Aorta (tissue), 5 donors: ENCODE measurements at places on chromosomes 7 and 10.

GRCh38 chr10:97733256-97733655 lies 3.7 kb upstream of the ZFYVE27 start:
- H3K36me3 ChIP-seq: no peaks in the 10 kb centered on the region
- no peaks in the 10 kb centered on the region for H3K4me1 ChIP-seq
- no peak overlapping the region for H3K27ac ChIP-seq
- H3K27me3 ChIP-seq: no peaks in the 10 kb centered on the region

- H3K4me3 ChIP-seq: no peak overlapping the region
- no peaks in the 10 kb centered on the region for H3K27me3 ChIP-seq
- H3K36me3 ChIP-seq: no peaks in the 10 kb centered on the region
- H3K27ac ChIP-seq: no peak overlapping the region
- H3K4me1 ChIP-seq: no peaks in the 10 kb centered on the region
These were observed 3.4 kb downstream of the GNAT3 start for GRCh38 chr7:80508440-80508839.

- peak; percentile 71 for DNase-seq
- H3K27me3 ChIP-seq: no peaks in the 10 kb centered on the region
- peak overlapping the region; percentile 77 for H3K27ac ChIP-seq
These were observed 46.1 kb downstream of the ASB13 start for GRCh38 chr10:5620223-5620721.

GRCh38 chr10:79601939-79602338 lies 8.8 kb upstream of the SFTPA1 start:
- no peaks in the 10 kb centered on the region for H3K36me3 ChIP-seq
- DNase-seq: no peak
- H3K4me3 ChIP-seq: no peak overlapping the region
- no peaks in the 10 kb centered on the region for H3K4me1 ChIP-seq
